ENCODE measurements at places on chromosomes 5 and 9.

DNA sequence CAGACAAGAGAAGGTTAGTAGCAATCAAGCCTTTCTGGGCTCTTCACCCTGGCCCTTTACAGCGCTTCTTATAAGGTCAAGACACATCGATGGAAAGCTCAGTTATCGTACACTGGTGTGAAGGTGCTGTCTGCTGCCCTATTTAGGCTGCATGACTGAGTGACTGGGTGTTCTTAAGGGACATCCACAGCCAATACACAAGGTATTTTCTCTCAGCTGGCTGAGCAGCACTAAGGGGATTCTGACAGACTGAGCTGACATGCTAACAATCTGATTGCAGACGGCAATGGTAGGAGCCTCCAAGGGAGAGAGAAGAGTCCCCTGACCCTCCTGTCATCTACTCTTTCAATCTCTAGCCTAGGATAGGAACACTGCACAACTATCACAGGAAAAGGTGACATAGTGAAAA, 577.9 kb downstream of the ISL1 start:
- DNase-seq = no peak

GRCh38 chr5:111132731-111133435, 40.7 kb downstream of the WDR36 start:
- no peak for DNase-seq

DNA sequence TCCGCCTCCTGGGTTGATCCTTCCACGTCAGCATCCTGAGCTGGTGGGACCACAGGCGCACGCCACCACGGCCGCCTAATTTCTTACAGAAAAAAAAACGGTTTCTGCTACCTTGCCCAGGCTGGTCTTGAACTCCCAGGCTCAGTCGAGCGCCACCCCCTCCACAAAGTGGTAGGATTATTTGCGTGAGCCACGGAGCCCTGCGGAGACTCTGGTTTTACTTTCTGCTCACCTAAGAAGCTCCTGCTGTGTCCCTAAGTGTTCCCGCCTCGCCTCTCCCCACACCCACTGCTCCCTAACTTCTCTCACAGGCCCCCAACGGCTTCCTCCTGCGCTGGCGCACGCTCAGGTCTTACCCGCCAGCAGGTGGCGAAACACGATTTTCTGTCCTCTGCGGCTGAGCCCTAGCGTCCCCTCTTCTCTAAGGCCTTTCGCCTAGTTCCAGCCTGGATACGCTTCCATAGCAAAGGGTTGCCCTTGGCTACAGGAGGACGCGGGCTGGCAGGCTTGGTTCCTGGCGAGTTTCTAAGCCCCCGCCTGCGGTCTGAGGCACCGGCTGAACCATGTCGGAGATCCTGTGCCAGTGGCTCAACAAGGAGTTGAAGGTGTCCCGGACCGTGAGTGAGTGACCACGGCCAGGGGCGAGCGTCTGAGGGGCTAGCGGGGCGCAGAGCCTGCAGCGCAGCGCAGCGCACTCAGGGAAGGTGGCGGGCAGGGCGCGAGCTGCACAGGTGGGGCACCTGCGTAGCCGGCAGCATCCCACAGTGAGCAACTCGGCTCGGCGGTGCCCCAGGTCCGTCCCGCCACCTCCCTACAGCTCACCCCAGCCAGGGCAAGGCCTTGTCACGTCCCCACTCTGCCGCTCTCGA, at the start of gene SPEF2:
SPEF2 (plus strand) TSS at position 429 of the 869 bp plus-strand sequence; CDS start at position 564, 135 bp downstream.
- DNase-seq = peak; percentile 61

DNA sequence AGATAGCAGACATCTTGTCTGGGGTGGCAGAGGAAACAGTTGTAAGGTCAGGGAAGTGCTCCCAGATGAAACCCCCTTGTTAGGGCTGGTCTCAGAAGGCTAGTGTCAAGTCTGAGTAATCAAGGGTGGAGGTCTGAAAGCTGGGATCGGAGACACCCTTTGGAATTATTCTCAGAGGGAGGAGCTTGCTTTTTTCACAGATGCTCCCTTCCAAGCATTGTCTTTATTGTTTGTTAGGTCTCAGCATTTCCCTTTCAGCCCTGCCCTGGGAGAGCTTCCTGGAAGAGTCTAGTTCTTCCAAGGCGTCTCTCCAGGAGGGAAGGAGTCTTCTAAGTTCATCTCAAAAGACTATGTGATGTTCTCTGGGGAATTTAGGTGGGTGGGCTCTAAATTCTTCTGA, 3.2 kb downstream of the TEK start:
- no peak for DNase-seq

DNA sequence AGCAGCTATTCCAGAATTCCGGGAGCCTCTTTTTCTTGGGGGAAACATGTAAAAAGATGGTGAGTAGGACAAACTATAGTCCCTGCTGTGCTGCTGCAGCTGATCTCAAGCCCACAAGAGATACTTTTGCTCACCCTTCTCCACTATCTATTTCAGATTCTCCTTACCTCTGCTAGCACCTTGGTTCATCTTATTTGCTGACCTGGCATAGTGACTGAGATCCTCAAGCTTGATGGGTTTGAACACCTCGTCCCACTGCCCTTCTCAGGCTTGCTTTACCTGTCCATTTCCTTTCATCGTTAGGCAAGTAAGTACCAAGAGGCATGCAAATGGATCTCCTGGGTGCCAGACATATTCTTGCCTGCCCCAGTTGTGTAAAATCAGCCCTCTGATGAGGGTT, 338.4 kb upstream of the SMARCA2 start:
- DNase-seq = no peak

- DNase-seq = no peak
Measured at GRCh38 chr5:157502143-157502647, 42.2 kb downstream of the NIPAL4 start.

GRCh38 chr5:78399116-78399515, 38.7 kb downstream of the SCAMP1 start:
- DNase-seq = peak; percentile 93

DNA sequence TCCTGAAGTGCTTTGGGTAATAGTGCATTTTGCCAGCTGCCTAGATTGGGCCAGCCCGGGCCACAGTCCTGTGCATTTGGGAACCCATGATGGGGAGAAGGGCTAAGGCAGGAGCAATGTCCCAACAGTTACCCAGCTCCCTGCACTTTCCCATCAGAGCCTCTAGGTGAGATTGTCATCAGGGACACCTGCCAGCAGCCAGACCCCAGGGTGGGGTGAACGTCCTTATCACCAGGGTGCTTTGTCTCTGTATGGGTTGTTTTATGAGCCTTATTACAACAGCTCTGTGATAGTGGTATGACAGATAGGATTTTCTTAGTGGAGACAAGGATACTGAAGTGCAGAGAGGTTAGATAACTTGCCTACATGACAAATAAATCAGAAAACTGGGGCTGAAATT, 365.7 kb downstream of the OSTF1 start:
- DNase-seq = no peak

DNA sequence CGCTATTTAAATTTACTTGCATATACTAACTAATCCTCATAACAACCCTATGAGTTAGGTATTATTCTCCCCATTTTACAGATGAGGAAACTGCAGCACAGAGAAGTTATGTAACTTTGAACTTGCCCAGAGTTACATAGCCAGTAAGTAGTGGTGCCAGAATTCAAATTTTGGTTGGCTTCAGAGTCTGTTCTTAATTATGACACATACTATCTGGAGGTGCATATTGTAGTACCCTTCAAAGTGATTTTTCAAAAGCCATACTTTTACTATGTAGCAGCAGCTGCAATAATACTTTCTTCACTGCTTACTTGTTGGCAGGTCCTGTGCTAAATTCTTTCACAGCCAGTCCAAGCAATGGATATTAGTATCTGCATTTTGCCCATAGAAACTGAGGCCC, 16.4 kb downstream of the MAN2A1 start:
- DNase-seq = no peak

GRCh38 chr9:95138474-95138873, 179.0 kb downstream of the FANCC start:
- no peak for DNase-seq

GRCh38 chr5:1266791-1267190, 28.1 kb downstream of the TERT start:
- no peak for DNase-seq

- no peak for DNase-seq
Measured at GRCh38 chr9:120642129-120642770, 62.3 kb upstream of the CDK5RAP2 start.

DNA sequence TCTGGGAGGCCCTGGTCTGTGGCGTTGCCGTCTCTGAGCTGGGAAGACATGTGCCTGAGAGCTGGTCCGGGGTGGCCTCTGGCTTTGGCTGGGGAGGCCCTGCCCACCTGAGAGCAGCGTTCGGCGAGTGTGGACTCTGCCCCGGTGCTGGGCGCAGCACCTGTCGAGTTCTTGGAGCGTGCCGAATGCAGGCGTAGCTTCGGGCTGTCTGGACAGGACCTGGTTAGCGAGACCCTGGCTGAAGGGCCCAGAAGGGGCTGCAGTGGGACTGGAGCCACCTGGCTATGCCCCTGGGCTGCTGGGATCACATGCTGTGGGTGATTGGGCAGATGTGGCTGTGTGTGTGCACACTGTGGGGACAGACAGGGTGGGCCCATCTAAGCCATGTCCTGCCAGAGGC, 56.5 kb downstream of the RXRA start:
- no peak for DNase-seq

DNA sequence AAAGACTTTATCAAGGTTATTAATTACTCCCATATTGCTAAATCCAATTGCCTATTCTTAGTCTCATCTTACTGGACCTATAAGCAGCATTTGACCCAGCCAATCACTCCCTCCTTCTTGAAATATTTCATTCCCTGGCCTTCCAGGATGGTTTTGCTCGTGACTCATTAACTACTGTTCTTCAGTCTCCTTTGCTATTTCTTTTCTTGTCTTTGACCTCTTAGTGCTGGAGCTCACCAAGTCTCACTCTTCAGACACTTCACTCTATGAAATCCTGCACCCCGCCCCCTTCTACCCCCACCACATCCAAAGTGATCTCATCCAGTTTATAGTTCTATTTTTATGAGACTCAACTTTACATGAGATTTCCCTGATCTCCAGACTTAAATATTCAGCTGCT, 803.1 kb upstream of the WWC1 start:
- DNase-seq = no peak

DNA sequence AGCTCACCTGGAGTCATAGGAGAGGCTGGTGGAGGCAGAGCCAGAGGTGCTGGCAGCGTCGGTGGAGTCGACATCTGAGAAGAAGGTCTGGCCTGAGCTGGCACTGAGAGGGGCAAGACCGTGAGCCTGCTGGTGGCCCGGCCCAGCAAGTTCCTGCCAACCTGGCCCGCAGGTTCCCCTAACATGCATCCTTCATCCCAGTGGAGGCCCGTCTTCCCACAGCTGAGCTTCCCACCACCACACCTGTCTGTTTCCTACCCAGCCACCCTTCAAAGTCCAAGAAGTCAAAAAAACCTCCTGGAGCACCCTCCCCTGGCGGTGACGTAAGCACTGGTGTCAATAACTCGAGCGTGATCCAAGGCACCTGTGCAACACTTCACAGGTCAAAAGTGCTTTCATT, 16.9 kb downstream of the PHF19 start:
- no peak for DNase-seq

- no peak for DNase-seq
Measured at GRCh38 chr9:30482499-30482898, 1901.9 kb upstream of the ACO1 start.
